ENCODE measurements at places on chromosomes 11 and 22.
A peak's percentile ranks its signal among the peaks of the same experiment; 100 is the strongest.

DNA sequence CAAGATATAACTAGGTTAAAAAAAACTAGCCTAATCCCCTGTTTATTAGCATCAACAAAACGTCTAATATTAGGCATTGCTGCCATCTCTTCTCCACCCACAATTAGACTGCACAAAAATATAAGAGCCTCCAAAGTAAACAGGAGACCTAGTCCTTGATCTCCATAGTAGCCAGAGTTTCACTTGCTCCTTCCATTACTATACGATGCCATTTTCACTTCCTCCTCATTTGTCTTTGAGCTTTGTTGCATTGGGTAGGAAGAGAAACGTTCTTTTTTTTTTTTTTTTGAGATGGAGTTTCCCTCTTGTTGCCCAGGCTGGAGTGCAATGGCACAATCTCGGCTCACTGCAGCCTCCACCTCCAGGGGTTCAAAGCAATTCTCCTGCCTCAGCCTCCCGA, 42.3 kb upstream of the RDX start:
- no peak for DNase-seq

- DNase-seq: no peak
Measured at GRCh38 chr22:31680861-31681341, 18.9 kb upstream of the PISD start.

DNA sequence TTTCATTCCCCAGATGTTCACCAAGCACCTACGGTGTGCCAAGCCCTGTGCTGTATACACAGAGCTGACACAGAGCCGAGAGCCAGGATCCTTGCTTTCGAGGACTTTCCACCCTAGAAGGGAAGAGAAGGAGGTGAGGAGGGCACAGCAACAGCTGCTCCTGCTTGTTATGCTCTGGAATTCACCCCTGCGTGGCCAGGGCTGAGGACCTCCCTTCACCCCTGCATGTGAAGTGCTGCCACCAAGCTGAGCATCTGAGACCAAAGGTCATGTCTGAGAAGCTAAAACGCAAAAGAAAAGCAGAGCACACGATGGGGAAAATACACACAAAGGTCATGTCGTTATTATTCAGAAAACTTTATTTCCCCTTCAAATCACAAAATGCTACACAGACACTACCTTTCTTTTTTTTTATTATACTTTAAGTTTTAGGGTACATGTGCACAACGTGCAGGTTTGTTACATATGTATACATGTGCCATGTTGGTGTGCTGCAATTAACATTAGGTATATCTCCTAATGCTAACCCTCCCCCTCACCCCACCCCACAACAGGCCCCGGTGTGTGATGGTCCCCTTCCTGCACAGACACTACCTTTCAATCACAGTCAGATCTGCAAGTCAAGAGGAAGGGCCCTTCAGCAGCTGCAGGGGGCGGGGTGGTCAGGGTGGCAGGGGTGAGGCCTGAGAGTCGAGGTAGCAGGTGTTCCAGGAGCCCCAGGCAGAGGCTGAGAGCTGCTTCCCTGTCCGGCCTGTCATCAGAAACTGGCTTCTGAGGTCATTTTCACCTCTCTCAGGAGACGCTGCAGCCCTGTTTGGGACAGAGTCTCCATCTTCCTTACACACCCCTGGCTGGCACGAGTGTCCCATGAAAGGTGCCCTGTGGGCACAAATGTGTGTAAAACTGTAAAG, 40.1 kb upstream of the PRR5 start:
- no peak for DNase-seq

GRCh38 chr11:96748639-96749370, 359.0 kb downstream of the JRKL start:
- DNase-seq: no peak

GRCh38 chr11:44333271-44334218, 23.6 kb upstream of the ALX4 start:
- no peak for DNase-seq

DNA sequence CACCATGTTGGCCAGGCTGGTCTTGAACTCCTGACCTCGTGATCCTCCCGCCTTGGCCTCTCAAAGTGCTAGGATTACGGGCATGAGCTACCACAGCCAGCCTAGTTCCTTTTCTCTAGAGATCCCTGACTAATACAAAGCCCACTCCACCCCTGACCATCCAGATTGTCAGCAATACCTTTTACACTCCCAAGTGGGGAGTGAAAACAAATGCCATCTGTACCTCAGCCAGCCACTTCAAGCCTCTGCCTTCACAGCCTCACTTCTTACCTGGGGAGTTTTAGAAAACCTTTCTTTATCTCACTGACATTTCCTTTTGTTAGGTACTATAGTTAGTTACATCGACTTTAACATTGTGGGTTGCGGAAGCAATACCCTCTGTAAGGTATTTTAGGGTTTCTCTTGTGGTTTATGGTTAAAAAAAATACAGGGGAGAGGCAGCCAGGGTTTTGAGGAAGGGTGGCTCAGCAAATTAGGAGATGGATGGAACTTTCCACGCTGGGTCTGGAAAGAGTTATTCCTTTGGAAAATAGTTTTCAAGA, 8.9 kb downstream of the TOM1 start:
- DNase-seq: no peak

- DNase-seq: no peak
Measured at GRCh38 chr11:118046051-118046963, 30.6 kb upstream of the TMPRSS4 start.

DNA sequence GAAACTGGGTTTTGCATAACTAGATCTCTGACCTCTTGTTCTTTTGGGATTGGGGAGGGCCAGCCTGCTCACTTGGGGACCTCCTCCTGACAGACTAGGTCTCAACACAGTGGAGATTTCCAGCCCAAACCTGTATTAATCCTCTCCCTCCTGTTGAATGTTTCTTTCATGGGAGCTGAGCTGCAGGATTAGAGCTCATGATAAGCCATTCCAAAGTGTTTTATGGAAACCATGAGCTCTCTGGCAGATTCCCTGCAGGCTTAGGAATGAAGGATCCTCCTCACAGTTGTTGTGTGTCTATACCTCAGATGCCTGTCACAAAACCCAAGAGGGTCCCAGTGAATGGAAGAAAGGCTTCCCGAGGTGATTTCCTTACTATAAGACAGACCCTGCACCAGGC, 248.4 kb upstream of the B3GAT1 start:
- no peak for DNase-seq

DNA sequence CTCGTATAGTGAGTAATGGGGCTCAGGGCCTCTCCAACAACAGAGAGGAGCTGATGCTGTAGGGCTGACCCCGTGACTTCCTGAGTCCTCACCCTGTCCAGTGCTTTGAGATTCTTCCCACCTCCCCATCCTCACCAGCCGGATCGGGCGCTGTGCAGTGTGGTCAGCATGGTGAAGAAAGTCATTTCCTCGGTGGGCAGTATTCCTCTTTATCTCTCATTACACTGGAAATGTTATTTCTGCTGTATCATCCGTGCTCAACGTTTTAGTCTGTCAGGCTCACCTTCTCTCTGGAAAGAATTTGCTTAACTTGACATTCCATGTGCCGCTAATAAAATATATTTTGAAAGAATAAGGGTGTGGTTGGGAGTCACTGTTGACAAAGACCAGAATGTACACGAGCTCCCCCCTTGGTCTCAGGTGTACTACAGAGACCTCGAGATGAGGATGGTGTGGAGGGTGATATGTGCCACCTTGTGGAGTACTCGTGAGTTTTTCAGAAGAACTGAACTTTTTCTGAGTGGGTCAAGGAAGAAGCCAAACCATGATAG, 25.7 kb upstream of the SCGB1A1 start:
- DNase-seq: no peak

- DNase-seq: no peak
Measured at GRCh38 chr11:34938611-34939010, 22.2 kb downstream of the PDHX start.

DNA sequence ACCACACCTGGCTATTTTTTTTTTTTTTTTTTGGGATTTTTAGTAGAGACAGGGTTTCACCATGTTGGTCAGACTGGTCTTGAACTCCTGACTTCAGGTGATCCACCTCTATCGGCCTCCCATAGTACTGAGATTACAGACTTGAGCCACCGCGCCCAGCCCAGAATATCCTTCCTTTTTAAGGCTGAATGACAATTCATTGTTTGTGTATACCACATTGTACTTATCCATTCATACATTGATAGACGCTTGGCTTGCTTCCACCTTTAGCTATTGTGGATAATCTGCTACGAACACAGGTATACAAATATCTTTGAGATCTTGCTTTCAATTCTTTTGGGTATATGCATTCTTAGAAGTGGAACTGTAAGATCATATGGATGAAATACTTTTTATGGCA, 10.8 kb upstream of the RASSF10 start:
- no peak for DNase-seq

DNA sequence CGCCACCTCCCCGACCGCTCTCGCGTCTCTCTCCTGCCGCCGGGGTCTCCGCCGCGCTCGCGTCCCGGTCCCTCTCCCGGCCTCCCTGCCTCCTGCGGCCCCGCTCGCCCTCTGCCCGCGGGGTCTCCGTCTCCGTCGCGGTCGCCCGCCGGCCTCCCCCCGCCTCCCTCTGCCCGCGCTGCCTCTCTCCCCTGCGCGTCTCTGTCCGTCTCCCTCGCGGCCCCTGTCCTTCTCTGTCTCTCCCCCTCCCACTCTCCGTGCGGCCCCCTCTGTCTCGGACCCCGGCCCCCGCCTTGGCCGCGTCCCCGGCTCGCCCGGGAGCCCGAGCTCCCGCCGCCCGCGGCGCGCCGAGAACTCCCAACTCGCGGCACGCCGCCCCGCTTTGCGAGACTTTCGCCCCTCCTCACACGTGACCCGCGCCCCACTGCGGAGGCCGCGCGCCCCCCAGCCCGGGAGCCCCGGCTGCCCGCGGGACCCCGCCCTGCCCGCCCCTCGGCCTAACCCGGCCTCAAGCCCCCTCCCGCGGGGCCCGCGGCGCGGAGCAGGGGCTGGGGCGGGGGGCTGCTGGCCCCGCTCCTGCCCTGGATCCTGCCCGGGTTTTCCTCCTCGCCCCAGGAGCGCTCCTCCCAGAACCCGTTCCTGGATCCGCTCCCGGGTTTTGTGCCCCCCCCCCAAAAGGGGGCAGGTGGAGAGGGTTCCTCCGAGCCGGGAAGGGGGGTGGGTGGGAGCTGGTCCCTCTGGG, 702 bp upstream of the KCNJ4 start:
- peak; percentile 73 for DNase-seq

GRCh38 chr22:41085842-41086241, 6.5 kb upstream of the EP300 start:
- no peak for DNase-seq

- no peak for DNase-seq
Measured at GRCh38 chr11:67167091-67167490, 48.0 kb downstream of the KDM2A start.

- no peak for DNase-seq
Measured at GRCh38 chr22:37442537-37442936, 15.3 kb upstream of the ELFN2 start.

DNA sequence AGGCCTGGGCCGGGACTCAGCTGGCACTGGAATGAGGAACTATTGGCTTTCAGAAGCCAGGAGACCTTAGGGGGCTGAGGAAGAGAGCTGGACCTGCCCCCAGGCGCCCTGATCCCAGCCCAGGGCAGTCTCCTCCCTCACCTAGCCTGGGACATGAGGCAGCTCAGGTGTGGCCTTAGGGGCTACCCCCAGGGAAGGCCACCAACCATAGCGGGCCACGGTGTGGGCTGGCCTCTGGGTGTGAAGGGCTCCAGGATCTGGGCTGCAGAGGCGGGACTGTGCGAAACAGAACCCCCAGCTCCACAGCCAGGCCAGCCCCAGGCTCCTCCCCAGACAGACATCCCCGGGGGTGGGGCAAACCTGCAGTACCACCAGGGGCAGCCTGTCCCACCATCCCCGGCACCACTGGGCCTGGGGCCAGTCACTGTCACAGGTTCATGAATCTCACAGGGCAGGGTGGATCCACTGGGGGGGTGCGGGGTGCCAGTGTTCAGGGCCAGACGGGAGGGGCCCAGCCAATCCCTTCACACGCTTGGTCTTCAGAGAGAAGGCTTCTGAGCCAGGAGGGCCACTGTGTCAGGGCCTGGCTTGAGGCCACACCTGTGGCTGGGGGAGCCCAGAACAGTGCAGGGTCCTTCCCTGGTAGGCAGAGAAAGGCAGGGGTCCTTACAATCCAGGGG, 3.5 kb downstream of the PLXNB2 start:
- DNase-seq: no peak

DNA sequence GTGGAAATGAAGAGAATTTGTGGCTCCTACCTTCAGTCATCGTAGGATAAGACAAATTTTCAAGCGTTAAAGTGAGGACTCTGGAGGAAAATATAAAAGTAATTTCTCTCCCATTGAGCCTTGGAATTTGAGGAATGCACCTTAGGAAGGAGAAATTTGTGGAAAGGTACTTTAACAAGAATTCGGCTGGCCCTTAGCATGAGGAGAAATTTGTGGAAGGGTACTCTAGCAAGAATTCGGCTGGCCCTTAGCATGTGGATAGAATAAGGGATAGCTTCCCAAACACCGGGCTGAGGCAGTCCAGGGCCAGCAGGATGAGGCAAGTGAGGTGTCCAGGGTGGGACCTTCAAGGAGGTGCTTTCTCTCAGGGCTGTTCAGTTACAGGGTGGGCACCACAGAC, 33.2 kb upstream of the FAR1 start:
- DNase-seq: no peak

DNA sequence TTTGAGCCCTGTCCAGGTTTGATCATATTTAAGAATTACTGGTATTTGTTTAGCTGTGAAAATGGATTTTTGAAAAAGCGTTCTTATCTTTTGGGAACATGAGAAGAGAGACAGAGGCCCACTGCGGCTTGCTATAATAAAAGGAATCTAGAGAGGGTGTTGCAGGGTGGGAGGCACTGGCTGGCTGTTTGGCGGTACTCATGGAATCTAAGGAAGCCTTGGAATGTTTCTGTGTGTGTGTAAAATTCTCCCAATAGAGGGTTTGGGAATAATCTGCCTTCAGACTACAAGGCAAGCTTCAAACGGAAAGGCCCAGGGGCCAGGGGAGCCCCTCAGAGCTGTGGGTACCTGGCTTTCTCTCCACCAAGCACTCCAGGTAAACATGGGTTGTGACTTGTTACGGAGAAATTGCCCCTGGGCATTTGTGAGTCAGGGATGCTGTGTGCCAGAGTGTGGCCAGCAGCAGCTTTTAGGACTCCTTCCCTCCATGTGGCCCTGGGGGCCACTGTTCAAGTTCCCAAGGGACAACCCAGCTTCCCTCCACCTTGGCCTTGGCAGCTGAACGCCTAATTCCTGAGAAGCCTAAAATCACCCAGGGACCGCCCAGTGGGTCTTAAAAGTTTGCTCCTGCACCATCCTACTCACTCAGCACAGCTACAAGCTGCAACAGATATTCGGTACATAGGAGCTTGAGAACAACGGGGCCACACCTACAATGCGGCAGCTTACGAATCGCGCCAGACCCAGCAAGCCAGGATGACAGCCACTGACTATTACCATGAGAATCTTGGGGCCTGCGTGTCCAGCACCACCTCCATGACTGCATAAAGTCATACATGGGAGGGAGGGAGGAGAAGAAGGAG, 14.1 kb upstream of the SYT8 start:
- DNase-seq: no peak

- DNase-seq: no peak
Measured at GRCh38 chr11:66124564-66124963, 54.5 kb downstream of the PACS1 start.

Data from neuronal stem cell (in vitro differentiated cells).